Stimulated activated CD8-positive, alpha-beta memory T cell treated with anti-CD3 and anti-CD28 coated beads, Interleukin-12 subunit alpha, Interleukin-12 subunit beta, amount 100 ng/mL, for 4 hours (primary cell): ENCODE measurements at places on chromosomes 16 and 17.
A peak's percentile ranks its signal among the peaks of the same experiment; 100 is the strongest.

DNA sequence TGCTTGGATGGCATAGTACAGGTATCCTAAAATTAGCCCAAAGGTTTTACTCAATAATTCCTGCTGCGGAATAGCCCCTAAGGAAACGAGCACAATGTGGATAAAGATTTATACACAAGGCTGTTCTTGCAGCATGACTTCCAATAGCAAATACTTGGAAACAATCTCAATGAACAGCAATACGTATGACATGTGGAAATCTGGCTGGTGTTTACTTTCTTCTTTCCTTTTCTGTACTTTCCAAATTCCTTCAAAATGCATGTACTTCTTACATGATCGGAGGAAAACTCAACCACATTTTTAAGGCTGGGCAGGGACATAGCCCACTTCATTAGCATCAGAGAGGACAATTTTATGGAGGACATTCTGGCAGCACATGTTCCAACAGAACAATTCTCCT is 86.6 kb downstream of the C16orf95 start:
- DNase-seq: no peak

- no peak for DNase-seq
These were observed 118.4 kb upstream of the HSBP1 start for GRCh38 chr16:83689385-83689831.

- no peak for DNase-seq
These were observed 7.3 kb upstream of the SOCS3 start for GRCh38 chr17:78367193-78367592.

- DNase-seq: peak; percentile 52
These were observed 162.6 kb upstream of the PLCG2 start for GRCh38 chr16:81616321-81617020.

DNA sequence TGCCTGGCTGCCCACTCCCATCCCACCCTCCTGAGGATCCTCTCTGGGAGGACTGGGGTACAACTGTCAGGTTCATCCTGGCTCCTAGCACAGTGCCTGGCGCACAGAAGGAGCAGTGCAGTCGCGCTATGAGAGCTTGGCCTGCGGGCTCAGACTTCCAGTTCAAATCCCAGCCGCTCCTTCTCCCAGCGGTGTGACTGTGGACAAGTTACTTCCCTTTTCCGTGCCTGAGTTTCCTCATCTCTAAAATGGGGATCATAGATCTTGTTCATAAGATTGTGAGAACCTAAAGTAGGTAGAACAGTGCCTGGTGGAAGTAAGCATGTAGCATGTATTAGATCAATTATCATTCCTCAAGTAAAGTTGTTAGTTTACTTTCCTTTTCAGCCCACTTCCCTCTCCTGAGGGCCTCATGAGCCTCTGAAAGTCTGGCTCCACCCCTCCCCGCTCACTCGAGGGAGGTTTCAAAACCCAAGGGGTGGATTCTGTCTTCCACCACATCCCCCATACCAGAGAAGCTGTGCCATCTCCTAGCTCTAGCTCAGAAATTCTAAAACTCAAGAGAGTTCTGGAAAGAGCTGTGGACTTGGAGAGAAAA is 19.9 kb upstream of the COL1A1 start:
- no peak for DNase-seq

- DNase-seq: no peak
These were observed 252.1 kb downstream of the PHKB start for GRCh38 chr16:47713225-47713595.
